Hematopoietic multipotent progenitor cell treated with erythropoietin and hydrocortisone succinate and interleukin-3 and kit ligand, for 6 days (in vitro differentiated cells): ENCODE measurements at places on chromosomes 7 and 10.

- no peak for DNase-seq
These were observed 477.5 kb upstream of the SEMA3D start for GRCh38 chr7:85664341-85664740.

GRCh38 chr7:150974468-150975391 is 3.4 kb downstream of the KCNH2 start:
- peak; percentile 70 for DNase-seq

DNA sequence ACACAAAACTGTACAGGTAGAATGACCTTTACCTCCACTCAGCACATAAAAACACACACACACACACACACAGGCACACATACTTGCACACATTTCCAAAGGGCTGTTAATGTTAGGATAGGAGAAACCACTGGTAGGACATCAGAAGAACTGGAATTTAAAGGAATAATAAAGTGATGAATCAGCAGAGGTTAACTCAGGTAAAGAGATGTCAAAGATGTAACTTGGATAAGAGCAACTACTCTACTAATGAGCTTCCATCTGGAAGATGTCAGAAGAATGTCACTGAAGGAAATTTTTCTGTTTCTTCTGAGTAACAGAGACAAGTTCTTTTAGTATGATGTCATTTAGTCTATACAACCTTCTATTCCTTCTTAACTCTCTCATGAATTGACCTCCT is 26.4 kb upstream of the GPR37 start:
- DNase-seq = no peak

DNA sequence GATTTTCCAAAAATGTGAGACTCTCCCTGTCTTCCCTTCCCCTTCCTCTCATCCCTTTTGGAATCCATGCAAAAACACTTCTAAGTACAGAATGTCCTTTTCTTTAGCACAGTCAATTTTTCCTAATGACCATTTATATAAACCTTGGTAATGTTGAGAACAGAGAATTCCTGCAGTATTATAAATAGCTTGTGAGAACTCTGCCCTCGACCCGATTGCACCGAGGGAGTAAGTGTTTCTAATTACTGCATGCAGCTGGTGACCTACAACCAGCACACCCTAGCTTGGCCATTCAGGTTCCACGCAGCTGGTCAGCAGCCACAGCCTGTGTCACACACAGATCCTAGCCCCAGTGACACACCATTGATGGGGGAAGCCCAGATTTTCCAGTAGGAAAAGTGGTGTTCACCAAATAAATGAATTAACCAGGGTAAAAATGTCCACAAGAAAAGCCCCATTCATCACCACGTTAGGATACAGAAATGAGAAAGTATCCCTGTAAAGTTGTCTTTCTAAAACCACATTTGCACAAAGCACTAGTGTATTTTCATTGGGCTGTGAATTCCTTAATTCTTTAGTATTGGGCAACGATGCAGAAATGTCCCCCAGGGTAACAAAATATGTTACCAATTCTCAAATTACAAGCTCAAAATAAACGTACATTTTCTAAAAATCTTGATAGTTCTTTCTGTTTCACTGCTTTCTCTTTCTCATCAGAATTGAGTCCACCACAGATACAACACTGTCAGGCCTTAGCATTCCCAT is 499.0 kb upstream of the KLF6 start:
- DNase-seq = no peak
